ENCODE measurements at places on chromosomes 16 and 17.

DNA sequence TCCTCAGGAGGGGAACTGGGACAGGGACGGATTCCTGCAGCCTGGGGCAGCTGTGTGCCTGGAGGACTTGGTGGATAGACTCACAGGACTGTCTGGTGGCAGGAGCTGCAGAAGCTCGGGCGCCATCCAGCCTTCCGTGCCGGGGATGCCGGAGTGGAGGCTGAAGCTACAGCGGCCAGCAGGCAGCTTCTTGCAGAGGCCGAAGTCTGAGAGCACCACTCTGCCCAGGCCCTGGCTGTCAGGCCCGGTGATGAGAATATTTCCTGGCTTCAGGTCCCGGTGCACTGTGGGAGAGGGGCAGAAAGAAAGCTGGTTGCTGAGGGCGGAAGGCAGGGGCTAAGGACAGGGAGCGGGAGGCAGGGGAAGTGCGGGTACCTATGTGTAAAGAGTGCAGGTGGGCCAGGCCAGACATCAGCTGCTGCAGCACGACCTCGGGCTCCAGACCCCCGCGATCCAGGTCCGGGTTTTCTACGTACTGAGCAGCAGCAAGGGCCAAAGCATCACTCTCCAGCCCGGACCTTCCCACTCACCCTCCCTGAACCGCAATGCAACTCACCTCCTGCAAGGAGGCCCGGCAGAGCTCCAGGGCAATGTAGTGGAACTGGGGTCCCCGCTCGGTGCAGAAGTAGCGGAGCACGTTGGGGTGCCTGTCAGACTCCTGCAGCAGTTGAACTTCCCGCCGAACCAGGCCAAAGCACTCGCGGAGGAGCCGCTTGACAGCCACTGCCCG is 16.1 kb downstream of the PLK1 start:
- DNase-seq = no peak

- DNase-seq = no peak
Observed at GRCh38 chr16:78122774-78123315, 23.4 kb downstream of the WWOX start.

GRCh38 chr17:42872251-42872965 is 21.4 kb downstream of the AOC3 start:
- DNase-seq = no peak

- no peak for DNase-seq
Observed at GRCh38 chr16:31386157-31386984, 6.8 kb upstream of the ITGAD start.

DNA sequence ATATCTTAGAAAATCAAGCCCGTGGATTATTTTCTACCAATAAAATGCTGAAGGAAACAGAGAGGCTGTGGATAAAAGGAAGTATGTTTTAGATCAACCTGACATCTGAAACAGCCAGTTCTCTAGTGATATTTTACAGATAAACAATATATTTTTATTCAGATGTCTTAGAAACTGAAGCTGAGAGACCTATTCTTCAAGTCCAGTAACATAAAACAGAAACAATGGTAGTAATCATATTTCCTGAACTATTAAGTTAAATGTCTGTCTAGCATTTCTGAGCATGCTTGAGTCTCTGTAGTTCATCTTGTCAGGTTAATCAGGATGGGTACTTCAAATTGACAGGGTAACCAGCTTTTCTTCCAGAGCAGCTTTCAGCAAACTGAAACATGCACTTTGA is 449.6 kb upstream of the TOM1L1 start:
- no peak for DNase-seq

DNA sequence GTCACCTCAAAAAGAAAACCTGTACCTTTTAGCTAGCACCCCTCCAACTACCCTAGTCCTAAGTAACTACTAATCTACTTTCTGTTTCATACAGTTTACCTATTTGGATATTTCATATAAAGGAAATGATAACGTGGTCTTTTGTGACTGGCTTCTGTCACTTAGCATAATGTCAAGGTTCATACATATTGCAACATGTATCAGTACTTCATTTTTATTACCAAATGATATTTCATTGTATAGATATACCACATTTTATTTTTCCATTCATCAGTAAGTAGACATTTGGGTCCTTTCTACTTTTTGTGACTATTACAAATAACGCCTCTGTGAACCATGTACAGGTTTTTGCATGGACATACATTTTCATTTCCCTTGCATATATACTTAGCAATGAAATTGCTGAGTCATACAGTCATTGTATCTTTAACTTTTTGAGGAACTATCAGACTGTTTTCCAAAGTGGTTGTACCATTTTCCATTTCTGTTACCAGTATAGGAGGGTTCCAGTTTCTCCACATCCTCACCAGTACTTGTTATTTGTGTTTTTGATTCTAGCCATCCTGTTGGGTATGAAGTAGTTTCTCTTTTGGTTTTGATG is 23.7 kb downstream of the MOSMO start:
- no peak for DNase-seq

- no peak for DNase-seq
Observed at GRCh38 chr17:62804822-62805221, 3.3 kb downstream of the MARCHF10 start.

GRCh38 chr17:42407289-42407836 is 15.7 kb downstream of the CAVIN1 start:
- DNase-seq = peak; percentile 47

DNA sequence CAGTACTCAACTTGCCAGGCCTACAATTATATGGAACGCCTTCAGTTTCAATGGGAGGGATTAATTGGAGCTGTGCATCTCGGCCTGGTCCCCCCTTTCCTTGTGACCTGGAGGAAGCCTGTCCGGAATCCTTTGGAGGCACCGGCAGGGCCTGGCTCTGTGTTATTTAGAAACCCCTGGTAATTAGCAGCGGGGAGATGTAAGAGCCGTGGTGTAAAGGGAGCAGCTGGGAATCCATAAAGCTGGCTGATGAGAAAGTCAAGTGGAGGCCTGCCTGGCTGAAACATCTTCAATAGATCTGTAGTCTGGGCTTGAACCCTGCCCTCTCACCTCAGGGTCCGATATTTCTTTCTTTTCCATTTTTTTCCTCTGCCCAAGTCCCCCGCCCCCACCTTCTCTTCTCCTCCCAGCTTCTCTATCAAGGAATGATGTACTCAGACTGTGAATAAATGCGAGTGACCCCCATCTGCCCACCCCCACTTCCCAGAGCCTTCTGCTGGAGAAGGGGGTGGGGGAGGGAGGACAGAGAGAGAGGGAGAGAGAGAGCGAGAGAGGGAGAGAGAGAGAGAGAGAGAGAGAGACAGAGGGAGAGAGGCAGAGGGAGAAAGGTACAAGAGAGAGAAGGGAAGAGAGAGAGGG is 495.5 kb upstream of the ZFHX3 start:
- no peak for DNase-seq

DNA sequence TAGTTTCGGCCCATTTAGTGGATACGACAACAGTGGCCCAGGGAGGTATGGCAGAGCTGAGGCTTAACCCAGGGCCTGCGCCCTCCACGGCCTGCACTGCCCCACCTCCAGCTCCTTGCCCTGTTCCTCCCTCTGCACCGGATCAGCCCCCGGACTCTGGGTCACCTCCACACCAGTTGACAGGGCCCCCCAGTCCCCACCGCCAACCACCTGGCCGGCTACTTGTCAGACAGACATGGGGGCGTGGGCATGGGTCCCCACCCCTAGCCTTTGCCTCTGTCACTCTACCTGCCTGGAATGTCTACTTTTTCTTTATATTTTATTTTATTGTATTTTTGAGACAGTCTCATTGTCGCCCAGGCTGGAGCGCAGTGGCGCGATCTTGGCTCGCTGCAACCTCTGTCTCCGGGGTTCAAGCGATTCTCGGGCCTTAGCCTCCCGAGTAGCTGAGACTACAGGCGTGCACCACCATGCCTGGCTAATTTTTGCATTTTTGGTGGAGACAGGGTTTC is 3.0 kb upstream of the ACTG1 start:
- DNase-seq = no peak

DNA sequence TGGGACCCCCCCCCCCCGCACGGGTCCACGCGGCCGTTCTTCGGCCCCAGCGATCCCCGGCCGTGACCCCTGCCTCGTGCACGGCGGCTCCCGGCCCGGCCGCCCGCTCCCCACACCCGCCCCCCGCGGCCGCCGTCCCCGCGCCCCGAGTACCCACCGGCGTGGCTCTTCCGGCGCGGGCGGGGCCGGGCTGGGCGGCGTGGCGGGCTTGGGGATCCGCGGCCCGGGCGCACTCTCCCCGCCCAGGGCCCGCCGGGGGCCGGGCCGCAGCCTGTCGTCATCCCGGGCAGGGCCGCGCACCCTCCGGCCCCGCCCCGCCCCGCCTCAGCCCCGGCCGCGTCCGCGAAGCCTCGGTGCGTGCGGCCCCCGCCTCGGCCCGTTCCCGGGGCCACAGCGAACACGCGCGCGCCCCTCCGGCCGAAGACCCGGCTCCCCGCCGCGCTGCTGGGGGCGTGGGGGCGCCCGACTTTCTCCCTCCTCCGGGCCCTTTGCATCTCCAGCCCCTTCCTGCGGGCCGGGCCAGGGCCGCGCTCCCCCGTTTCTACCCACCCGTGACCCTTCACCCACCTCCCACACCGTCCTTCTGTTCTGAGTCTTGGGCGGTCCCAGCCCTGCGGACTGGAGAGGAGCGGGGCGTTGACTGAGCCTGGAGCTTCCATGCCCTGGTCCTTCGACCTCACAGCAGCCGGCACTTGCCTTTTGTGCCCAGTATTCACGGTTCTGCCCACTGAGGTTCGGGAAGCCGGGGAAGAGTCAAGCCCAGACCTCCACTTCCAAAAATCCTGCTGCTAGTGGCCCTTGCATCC is 840 bp downstream of the MYO1C start:
- DNase-seq = no peak

- no peak for DNase-seq
Observed at GRCh38 chr17:74386386-74386785, 19.1 kb downstream of the GPR142 start.

GRCh38 chr16:89579351-89579750 is 3.8 kb downstream of the CPNE7 start:
- no peak for DNase-seq

GRCh38 chr16:50819706-50820105 is 77.8 kb downstream of the CYLD start:
- no peak for DNase-seq
